CD4-positive, alpha-beta T cell treated with Interleukin-6 at 100 ng/mL for 8 hours (primary cell): ENCODE measurements at places on chromosomes 12 and 14.

GRCh38 chr12:94534774-94535509 is 75.3 kb upstream of the CEP83 start:
- no peak for DNase-seq

DNA sequence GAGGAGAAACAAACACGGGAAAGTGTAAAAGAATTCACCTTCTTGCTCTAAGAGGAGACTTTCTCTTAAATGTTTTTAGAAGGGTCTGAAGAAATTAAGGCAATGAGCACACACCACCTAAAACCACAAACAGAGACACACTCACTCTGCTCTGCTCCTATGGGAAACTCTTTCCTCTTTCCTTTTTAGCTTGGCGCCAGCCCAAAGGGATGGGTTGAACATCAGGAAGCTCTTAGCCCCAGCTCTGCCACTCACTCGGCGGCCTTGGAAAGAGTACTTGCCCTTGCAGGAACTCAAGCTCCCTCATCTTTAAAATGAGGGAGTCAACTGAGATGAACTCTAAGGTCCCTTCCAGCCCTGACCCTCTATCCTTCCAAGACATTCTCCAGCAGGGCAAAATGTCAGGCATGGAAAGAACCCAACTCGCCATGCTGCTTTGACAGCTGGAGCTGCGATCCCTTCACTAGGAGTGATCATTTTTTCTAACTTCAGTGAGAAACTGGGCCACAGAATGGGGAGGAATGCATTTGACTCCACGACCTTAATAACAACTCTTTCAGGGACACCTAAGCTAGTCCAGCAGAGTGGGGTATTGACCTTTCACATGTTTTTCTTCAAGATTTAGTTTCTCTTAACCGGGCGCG is 980 bp upstream of the RNASE8 start:
- DNase-seq: no peak

DNA sequence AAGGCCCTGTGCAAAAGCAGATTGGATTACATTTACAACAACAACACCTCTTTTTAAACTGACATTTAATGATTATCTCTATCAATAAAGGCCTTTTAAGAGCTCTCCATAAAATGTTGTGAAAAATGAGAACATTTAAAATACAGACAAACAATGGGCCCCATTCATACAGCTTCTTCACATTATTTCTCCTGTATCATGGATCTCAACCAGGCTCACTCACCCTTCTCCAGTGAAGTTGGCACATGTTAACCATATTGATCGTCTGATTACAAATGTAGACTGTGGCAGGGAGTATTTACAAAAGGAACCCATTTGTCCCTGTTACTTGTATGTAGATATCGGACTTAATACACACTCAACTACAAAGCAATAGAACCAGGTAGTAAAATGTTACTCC is 220.2 kb upstream of the BTG1 start:
- DNase-seq: no peak

GRCh38 chr14:30419037-30419436 is 139.9 kb upstream of the G2E3 start:
- no peak for DNase-seq

DNA sequence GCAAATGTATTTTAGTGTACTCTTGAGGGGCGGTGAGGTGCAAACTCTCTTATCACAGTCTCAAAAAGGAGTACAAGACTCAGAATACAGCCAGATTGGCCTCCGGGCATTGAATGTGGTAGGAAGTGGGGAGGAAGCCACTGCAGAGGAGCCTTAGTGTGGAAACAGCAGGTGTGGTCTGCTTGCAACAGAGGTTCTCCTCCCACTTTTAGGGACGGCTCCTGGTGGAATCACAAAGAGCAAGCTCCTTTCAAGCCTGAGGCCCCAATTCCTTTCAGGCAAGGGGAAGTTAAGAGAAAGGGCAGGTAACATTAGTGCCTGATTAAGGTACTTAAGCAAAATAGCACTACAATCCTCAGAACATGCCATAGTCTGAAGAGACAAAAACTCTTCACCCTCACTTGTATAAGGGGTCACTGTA is 23.7 kb upstream of the SLC2A3 start:
- peak; percentile 58 for DNase-seq

GRCh38 chr12:3592856-3593625 is 102.0 kb downstream of the PRMT8 start:
- no peak for DNase-seq

DNA sequence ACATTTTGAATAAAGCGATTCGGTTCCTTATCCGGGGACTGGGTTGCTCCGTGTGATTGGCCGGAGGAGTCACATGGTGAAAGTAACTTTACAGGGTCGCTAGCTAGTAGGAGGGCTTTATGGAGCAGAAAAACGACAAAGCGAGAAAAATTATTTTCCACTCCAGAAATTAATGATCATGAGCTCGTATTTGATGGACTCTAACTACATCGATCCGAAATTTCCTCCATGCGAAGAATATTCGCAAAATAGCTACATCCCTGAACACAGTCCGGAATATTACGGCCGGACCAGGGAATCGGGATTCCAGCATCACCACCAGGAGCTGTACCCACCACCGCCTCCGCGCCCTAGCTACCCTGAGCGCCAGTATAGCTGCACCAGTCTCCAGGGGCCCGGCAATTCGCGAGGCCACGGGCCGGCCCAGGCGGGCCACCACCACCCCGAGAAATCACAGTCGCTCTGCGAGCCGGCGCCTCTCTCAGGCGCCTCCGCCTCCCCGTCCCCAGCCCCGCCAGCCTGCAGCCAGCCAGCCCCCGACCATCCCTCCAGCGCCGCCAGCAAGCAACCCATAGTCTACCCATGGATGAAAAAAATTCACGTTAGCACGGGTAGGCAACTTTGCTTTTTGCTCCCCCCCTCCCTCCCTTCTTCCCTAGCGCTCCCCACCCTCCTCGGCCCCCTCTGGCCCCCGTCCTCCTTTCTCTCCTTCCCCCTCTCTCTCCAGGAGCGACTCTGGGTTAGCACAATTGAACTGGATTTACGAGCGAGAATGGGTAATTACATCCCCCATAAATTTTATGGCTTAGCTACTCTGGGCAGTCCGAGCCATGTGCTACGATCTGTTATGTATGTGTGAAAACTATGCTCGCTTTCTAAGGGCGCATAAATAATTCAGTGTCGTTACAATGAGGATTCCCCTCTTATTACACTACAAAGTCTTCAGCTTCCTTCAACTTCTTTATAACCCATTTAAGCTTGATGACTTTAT is at the start of gene HOXC4:
Gene HOXC4, plus strand, starts transcription at position 85 of the 991 bp plus-strand sequence. Its CDS starts 88 bp downstream, at position 173.
- no peak for DNase-seq

DNA sequence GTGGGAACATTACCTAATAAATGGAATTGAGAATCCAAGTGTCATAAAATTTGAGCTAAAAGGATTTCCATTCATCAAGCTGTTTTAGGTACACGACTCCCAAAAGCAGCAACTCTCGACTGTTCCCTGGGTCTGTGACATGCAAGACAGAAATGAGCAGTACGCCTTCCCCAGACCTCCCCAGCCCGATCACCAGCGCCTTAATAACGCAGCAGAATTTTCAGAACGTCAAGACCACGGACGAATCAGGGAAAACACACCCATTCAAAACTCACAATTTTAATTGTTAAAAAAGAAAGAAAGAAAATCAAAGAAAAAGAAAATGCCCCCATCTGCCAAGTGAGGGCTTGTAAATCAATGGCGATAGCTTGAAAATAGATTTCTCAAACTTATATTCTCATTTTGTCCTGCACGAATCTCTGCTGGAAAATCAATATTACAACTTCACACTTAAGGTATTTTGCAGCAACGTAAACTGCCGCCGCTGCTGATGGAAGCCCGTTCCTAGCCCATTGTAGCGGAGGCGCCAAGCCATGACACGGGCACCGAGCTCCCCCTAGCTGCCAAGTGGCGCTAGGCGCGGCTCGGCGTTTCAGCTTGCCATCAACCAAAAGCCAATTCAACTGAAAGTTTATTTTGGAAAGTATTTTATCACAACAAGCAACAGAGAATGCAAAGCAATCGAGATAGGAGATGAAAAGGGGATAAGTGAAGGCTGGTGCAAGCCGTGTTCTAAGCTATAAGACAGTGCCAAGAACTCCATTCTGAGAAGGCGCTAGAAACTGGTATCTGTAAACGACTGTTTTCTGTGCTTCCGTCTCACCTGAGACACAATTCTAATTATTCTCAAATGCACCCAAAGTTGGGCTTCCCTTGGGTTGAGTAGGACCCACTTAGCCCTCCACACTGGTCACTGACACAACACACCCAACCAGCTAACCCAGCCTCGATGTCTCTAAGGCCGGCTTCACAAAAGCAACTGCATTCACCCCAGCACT is 5.5 kb downstream of the BCL11B start:
- DNase-seq: peak; percentile 89

DNA sequence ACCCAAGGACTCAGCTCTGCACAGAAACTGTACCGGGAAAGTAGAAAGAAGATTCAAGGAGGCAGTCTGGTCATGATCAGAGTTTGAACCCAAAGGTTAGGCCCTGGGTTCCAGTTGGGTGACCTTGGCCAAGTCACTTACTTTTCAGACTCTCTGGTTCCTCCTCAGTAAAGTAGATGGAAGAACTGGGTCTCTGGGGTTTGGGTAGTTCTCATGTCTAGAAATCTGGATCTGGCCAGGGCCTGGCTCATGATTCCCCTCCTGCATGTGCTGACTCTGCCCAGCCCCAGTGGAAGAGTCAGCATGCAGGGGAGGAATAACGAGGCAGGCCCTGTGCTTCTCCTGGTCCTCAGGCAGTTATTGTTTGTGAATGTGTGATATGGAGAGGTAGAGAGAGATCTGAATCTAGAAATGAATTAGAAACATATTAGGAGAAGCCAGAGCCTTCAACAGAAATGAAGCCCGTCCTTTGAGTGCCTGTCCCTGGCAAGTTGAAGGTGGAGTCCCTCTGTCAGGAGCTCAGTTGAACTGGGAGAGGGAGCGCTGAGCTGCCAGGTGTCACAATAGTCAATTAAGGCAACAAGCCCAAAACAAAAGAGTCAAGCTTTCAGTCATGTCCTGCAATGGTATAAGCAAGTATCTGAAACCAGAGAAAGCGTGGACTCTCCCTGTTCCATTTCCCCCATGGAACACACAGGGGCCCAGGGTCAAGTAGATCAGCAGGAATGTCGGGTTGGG is 131.3 kb upstream of the HIF1A start:
- no peak for DNase-seq

GRCh38 chr12:120775862-120776552 is 50.4 kb downstream of the ACADS start:
- no peak for DNase-seq

- no peak for DNase-seq
These were observed 43.6 kb downstream of the ZCRB1 start for GRCh38 chr12:42282294-42282693.

DNA sequence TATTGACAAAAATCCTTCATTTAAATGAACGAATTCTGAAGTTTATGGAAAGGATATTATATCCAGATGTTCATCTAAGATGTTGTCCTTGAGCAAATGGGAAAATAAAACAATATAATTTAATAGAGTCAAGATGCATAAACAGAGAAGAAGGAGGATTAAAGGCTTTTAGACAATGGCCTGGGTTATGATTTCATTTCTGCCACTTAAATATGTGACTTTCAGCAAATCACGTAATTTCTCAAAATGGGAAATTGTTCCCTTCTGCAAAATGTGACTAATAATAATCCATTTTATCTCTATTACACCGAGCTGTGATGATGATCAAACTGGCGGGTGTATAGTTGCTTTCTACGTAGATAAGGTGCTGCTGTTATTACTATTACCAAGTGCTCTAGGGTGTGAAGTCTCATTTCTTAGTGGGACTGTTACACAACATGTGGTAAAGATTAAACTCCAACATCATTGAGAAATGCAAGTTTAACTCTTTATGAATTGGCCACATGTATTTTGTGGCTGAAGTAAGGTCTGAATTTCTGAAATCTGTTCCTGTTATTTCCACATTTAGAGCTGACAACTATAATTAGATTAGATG is 157.0 kb downstream of the MYRFL start:
- DNase-seq: no peak

- no peak for DNase-seq
These were observed 29.0 kb downstream of the PPFIBP1 start for GRCh38 chr12:27552886-27553560.

DNA sequence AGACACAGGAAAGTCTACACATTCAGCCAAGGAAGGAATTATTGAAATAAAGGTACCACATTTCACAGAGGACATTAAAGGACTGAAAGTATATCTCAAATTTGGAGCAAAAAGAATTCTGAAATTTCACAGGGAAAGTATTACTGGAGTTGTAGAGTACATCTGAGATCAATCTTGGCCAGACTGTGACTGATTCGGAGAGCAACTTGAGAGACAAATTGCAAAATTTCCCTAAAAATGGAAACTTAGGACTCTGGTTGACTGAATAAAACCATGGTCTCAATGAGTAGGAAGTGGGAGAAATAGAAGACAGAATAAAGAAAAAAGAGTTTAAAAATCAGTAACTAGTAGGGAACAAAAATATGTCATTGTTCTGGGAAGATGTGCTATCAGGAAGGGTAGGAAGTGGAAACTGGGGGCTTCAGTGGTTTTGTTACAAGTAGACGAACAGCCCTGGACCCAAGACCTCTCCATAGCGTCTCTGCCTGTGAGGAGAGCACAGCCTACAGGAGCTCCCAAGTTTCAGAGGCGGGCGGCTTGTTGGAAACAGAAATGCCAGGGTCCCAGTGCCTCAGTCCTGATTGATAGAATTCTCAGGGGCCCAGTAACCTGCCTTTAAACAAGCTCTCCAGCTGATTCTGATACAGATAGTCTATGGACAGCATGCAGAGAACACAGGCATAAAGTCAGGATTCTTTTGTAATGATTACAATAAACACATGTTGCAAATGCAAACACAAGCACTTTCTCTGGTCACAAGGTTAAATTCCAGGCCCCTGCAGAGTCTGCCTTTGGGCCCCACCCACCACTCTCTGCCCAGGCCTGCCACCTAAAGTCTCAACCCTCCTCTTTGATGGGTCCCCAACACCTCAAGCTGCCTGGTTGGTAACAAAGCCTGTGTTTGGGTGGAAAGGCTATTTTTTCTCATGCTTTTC is 63.1 kb downstream of the BBS10 start:
- no peak for DNase-seq

- DNase-seq: no peak
These were observed 178.6 kb downstream of the DPF3 start for GRCh38 chr14:72715215-72715849.

GRCh38 chr14:69726761-69727511 is 40.0 kb upstream of the SRSF5 start:
- peak; percentile 79 for DNase-seq

GRCh38 chr14:66101662-66102061 is 384.5 kb upstream of the CCDC196 start:
- DNase-seq: no peak

- DNase-seq: no peak
These were observed 332.7 kb downstream of the CACNA1C start for GRCh38 chr12:2385529-2385928.

DNA sequence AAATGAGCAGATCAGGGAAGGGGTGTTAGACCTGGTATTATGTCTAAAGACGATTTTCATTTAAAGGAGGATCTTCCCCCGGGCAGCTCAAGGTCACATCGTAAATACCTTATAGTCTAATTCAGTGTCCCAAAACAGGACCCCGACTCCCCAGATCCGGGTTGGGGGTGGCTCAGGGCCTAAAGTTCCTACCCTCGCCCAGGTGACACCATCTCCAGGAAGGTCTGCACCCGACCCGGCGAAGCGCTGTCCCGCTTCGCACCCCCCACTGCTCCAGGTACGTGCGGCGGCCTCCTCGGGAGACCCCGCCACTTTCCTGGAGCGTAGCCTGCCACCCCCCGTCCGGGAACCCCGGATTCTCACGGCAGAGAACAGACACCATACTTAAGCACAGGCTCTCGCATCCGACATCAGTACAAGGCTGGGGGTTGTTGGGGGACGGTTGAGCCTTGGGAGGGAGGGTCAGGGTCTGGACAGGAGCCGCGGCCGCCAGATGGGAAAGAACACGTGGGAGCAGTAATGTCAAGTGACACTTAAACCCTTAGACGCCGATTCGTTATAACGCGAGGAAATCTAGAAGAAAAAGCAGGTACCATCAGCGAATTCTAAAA is 556 bp downstream of the TIMM9 start:
- DNase-seq: peak; percentile 26

GRCh38 chr12:93061473-93062419 is 132.7 kb upstream of the EEA1 start:
- DNase-seq: no peak
